NCI-H1105 treated with DMSO at 0.1 percent for 48 hours (cell line): ENCODE measurements at places on chromosomes 5 and 9.

- DNase-seq, result no peak
Measured at GRCh38 chr5:65914641-65915196, 11.7 kb upstream of the ERBIN start.

- no peak for DNase-seq
Measured at GRCh38 chr9:133521122-133522072, 3.4 kb downstream of the MYMK start.

- DNase-seq, result no peak
Measured at GRCh38 chr9:86102626-86103025, 3.3 kb upstream of the GOLM1 start.

GRCh38 chr5:147187099-147187540 is 47.7 kb upstream of the STK32A start:
- no peak for DNase-seq
